T-helper 2 cell (primary cell): ENCODE measurements at places on chromosomes 3 and 15.

DNA sequence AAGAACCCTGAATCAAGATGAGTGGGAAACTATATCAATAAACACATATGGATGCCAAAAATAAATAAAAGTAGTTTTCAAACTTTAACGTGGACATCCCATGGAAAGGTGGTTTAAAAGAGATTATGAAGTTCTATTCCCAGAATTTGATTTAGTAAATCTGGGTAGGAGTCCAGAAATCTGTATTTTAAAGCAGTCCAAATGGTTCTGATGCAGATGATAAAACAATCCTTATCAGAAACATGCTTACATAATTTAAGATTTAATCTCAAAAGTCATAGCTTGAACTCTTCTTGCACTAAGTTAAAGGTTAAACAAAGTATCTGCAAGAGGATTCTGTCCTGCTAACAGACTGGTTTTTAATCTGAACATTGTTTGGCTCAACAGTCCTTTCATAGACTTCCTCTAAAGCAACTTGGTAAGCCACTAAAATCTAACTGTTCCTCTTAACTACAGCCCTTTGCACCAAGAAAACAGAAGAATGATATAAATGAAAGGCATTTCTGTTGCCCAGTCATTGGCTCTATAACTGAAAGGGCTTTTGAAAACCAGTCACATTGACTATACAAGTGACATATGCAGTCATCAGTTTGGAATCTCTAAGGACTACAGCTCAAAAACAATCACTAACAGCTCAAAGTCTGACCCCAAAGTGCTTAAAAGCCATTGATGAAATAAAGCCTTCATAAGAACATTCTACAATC, 23.4 kb upstream of the MAP4 start:
- peak; percentile 9 for DNase-seq

- DNase-seq: no peak
Measured at GRCh38 chr15:55796321-55796965, 53.5 kb upstream of the PRTG start.

GRCh38 chr15:75136118-75136517, 65.6 kb upstream of the C15orf39 start:
- DNase-seq: no peak

- DNase-seq: peak; percentile 83
Measured at GRCh38 chr3:10137178-10137577, 4.4 kb upstream of the VHL start.

DNA sequence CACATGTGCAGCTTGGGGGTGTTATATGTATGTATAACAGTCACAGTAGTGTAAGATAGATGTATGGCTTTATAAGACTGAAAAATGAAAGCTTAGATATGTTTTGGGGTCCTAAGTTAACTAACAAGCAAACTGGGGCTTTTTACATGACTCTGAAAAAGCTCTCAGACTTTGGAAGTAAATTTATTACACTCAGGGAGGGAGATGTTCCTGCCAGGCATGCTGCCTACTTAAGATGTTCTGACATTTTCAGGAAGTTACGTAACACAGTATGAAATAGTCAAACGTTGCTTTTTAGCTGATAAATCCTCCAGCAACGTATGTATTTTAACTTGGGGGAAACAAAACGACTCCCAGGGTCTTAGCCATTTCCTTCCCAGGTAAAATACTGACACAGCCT, 1.7 kb upstream of the IFT57 start:
- DNase-seq: no peak

DNA sequence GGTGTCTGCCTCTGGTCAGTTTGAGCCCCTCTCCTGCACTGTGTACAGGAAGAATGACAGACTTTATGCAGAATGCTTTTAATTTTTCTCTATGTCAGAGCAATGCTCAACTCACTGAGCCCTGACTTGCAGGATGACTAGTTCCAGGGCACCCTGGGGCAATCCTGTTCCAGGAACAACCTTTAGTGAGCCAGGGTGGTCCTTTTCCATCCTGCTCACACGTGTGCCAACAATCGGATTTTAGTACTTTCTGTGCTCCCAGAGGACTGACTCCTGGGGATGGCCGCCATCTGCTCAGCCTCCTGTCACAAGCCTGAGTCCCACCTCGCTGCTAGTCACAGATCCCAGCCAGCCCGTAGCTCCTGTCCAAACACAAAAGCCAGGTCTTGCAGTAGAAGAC, 48.2 kb upstream of the ALDH1A3 start:
- no peak for DNase-seq

- DNase-seq: no peak
Measured at GRCh38 chr3:67118635-67119034, 120.5 kb downstream of the KBTBD8 start.

DNA sequence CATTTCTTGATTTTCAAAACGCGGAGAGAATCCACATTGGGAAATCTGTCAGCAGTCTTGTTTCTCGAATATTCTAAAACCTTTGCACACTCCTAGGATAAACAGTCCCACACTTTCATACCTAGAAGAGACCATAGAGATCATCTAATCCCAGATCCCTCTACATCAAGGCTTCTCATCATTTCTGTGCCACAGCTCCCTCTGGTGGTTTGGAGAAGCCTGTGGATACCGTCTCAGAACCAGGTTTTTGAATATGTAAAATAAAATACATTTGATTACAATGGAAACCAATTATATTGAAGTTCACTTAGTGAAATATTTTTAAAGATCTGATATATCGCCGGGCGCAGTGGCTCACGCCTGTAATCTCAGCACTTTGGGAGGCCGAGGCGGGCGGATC, 211.9 kb upstream of the GOLGA6L4 start:
- DNase-seq: no peak

DNA sequence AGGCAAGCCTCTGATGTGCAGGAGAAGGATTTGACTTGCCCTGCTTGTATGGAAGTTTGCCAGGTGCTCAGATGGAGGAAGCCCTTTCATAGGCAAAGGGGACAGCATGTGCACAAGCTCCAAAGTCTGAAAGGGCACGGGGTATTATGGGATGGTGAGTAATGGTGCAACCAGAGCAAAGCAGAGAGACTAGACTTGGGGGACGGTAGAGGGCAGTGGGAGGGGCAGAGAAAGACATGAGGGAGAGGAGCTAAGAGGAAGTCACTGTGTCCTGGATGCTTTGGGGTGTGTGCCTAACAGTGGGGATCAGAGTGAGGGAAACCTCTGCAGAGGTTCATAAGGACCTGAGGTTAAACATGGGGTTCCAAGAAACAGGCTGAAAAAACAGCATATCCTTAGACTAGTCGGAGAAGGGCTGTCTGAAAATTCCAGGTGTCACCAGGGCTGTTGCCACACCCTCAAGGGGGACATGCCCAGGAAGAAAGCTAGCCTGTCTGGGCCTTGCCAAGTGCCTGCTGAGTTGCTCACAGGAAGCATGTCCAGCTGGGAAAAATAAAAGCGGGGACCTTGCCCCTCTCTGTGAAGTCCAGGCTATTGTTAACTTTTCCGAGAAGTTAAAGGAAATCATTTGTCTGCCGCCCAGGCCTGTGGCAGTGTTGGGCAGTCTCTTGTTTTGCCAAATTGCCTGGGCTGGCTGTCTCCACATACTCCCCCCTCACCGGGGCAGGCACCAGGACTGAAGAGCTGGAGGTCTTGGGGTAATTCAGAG, 47.1 kb downstream of the HRH1 start:
- no peak for DNase-seq

- DNase-seq: no peak
Measured at GRCh38 chr3:136105044-136105443, 91.1 kb downstream of the MSL2 start.

GRCh38 chr15:43518197-43518761, 871 bp downstream of the MAP1A start:
- DNase-seq: peak; percentile 34

DNA sequence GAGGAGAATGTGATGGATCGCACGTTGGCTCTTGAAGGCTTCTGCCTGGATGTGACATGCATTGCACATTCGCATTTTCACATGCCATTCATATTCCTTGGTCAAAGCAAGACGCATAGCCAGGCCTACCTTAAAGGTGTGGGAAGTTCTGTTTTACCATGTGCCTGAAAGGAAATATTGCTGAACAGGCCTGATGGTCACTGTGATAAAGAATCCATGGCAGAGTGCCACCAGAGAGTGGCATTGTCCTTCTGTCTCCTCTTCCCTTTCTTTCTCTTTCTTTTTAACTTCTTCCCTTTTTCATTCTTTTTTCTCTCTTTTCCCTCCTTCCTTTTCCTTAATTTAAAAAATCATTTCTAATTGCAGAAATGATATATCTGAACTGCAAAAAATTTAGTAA, 15.9 kb upstream of the MITF start:
- DNase-seq: no peak

GRCh38 chr3:196486263-196486662, 17.3 kb downstream of the RNF168 start:
- no peak for DNase-seq

DNA sequence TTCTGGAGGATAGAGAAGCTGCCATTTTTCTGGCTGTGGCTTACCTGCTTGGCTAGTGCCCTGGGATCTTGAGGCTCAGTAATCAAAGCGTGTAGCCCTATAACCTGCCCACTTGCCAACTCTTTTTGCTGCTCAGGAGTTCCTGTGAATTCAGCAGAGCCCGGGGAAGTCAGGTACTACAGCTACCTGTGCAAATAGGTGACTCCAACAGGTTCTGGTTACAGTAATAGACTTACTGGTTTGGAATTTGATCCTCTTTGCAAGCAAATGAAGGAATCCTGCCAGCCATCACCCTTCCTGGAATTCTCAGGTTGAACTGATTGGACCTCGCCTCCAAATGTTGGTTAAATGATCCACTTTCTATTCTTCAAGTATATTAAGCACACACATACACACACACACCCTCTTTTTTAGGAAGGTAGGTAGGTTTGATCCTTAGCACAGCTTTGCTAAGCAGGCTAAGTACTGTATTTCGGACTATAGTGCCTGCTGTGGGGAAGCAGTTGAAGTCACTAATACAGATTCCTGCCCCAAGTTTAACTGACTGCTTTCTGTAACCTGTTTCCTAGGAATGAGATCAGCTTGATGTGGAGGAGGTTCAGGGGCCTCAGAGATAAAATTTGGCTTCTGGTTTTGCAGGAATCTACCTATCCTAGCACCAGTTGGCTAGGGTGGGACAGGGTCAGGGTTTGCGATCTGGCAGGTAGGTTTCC, 2.3 kb downstream of the PPCDC start:
- DNase-seq: no peak

GRCh38 chr3:42214565-42215283, 51.3 kb downstream of the CCK start:
- no peak for DNase-seq

DNA sequence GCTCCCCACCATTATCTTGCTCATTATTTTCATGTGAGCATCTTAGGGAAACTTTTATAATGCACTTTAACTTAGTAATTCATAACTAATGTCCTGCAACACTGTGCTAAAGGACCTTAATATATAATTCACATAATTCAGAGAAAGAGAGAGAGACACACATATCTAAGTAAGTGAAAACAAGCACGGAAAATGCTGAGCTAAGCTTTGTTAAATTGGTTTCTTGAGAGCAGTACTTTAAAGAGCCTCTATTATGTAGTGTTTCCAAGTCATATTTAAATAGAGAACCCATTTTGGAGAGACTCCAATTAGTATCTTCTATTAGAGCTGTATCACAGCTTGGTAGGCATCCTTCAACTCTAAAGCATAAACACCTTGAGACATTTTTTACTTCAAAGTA, 354.1 kb upstream of the SOX14 start:
- DNase-seq: no peak

GRCh38 chr3:168081856-168082255, 13.9 kb downstream of the GOLIM4 start:
- no peak for DNase-seq

GRCh38 chr15:32889214-32889613, 171.4 kb downstream of the GREM1 start:
- no peak for DNase-seq

GRCh38 chr3:66039590-66039887, 821 bp upstream of the MAGI1 start:
- DNase-seq: no peak

- no peak for DNase-seq
Measured at GRCh38 chr3:45746777-45747622, 49.3 kb downstream of the SLC6A20 start.

DNA sequence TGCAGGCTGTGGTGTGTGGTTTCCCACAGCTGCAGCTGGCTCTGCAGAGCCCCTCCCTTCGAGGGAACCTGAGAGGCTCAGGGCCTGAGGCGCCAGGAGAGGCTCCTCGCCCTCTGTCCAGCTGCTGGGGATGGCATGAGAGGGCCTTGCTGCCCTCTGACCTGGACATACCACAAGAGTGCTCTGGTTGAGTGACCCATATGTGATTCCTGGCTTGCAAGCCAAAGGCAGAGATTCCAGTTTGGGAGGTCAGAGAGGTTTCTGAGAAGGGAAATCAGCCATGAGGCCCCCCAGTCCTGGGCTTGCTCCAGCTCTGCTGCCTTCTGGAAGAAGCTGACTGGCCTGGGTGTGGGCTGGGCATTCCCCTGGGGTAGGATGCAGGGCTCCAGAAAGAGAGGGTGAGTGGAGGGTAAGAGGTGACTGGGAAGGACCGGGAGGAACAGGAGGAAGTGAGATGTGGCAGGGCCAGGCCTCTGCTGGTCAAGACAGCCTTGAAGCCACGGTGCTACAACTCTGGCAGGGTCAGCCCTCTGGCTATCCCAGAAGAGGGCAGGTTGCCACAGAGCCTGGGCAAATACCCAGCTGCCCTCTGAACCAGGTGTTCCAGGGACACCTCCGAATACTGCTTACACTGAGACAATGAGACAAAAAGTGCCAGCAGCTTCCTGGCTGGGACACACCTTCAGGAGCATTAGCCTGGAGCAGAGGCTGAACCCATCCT, 16.0 kb upstream of the SRP14 start:
- DNase-seq: no peak

DNA sequence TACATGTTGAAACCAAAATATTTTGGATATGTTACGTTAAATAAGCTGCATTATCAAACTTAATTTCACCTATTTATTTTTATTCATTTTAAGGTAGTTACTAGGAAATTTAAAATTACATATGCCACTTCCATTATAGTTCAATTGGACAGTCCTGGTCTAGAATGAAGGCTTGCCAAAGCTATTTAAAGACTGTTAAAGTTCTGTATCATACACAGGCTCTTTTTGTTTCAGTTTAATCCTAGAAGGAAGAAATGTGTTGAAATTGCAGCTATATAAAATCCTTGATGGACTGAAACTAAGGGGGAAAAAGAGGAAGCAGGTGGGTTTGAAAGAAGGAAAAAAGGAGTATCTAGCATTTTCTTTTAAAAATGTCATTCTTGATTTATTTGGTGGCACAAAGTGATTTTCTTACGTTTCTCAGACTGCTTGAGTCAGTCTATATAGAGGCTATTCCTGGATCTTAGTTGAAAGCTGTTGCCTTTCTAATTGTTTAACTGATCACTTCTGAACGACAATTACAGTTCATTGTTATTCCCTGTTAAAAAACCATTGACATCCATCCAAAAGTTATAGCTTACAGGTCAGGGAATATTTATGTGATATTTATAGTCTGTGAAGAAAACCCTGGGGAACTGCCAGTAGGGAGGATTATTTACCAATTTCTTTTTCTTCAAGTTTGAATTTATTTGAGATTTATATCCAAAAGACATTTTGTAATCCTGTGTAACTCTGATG, 195.0 kb downstream of the RORA start:
- no peak for DNase-seq

DNA sequence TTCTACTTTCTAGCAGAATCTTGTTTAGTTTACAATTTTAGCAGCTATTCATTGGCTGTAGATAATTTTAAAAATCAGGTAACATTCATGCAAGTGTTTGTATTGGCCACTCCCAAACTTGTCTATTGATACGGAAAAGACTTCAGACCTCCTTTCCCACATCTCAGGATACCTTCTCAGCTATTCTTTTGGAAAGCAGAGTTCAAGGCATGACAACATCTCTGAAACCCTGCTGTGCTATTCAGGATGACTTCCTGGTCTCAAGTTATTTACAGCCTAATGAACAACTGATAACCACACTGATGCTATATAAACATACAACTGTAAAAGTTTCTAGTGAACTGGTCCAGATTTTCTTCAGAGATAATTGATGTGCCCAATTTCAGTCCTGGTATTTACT, 55.8 kb downstream of the DZIP3 start:
- DNase-seq: no peak
